ENCODE measurements at places on chromosomes 3 and 15.
A peak's percentile ranks its signal among the peaks of the same experiment; 100 is the strongest.

GRCh38 chr3:46979958-46980497, 562 bp downstream of the NBEAL2 start:
- no peak for DNase-seq

- DNase-seq = peak; percentile 83
Observed at GRCh38 chr15:52139599-52140462, 27.3 kb upstream of the BCL2L10 start.

- no peak for DNase-seq
Observed at GRCh38 chr15:66291816-66292570, 1.4 kb upstream of the DIS3L start.

DNA sequence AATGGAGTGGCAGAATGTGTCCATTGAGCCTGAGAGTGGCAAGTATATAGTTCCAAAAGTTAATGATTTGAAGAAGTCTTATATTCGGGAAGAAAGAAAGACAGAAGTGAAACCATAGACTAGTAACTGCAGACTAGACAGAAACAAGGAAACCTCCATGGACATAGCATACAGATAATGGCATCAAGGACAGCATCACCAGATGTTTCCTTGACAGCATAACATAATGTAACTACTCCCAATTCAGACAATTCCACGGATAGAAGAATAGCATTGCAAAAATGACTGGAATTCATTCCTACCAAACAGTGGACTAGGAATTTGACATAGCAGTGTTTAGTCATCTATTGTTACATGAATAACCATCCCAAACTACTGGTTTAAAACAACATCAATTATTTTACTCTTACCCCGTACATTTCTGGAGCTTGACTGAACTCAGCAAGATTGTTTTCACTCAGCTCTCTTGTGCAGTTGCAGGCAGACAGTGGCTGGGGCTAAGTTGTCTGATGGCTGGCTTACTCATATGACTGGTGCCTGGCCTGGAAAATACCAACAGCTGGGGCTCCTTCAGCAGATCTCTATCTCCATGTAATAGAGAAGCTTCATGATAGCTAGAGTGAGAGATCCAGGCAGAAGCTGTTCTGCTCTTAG, 109.7 kb upstream of the GADL1 start:
- no peak for DNase-seq

DNA sequence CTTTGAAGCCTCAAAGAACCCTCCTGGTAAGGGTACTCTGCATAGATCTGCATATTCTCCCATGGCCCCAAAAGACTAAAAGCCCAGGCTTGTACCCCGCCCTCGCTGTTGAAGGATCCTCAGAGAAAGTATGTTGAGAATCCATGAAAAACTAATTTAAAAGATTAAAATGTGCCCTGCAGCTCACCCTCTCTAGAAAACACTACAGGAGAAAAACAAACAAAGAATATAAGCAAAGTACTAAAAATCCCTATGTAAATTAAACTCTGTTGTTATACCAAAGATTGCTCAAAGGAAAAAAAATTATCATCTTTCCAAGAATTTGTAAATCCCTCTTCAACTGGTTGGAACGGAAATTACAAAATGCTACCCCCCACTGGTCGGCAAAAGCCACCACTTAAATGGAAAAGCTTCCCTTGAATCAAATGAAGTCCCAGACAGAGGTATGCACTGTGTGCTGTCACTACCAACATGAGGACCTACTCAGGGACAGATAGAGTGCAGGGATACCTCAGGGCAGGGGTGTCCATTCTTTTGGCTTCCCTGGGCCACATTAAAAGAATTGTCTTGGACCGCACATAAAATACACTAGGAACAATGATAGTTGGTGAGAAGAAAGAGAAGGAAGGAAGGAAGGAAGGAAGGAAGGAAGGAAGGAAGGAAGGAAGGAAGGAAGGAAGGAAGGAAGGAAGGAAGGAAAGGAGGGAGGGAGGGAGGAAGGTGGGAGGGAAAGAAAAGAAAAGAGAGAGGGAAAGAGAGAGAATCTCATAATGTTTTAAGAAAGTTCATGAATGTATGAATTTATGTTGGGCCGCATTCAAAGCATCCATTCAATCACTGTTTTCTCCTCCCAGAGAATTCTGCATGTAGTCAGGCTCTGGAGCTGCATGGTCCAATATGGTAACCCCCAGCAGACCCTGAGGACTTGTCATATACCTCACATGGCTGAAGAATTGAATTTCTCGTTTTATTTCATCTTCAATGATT, 88.1 kb downstream of the MAGI1 start:
- DNase-seq = no peak

DNA sequence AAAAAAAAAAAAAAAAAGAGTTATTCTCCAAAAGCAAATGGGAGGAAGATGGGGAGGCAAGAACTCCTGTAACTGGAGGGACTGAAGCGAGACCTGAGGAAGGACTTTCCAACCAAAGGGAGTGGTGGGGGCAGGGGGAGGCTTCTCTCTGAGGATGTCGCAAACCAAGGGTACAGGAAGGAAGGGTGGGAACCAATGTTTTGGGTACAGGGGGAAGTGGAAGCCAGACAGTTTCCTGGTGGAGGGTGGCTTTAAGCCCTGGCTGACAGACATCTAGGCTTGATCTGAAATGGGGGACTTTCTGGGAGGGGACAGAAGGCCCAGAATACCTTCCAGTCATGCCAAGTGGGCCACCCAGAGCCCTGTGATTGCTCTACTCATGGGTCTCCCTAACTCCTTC, 27.0 kb downstream of the VIPR1 start:
- DNase-seq = no peak

DNA sequence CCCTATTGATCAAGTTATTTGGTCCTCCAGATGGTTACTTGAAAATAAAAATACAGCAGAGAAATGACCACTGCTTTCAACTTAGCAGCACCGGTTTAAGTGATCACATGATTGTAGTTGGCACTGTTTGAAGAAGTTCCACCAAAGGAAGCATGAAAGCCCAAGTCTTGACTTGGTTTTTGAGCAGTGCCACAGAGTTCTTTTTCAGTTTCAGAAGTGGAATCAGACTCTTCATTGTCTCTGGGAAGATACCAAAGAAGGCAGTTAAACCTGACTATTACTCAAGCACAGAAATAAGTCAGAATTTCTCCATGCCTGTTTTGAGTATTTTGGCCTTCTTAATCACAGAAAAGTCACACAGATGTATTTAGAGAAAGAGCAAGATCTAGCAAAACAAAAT, 66.7 kb downstream of the BBX start:
- peak; percentile 50 for DNase-seq

DNA sequence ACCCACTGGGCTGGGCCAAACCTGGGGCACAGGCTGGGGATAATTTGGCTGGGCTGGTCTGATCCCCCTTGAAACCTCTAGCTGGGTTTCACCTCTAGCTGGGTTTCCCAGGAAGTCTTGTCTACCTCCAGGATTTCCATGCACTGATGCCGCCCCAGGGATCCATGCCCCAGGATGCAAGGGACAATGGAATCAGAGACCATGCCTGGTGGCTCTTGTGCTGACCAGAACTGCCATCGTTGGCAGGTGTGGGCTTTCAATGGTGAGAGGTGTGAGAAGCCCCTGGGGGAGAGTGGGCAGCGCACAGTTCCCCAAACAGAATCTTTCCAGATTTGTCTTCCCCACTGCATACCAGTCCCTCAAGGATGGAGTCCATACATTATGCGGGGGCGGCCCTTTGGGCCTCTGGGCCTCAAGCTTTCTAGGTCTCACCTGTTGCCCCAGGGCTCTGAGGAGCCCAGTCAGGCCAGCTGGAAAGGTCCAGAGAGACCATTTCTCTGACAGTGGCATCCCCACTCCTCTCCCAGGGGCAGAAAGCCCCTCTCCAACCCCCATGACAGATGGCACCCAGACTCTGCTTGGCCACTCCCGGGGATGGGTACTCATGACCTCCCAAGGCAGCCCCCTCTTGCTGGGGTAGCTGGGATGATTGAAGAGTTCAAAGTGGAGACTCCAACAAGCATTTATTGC, 35.4 kb downstream of the EPHB3 start:
- no peak for DNase-seq

DNA sequence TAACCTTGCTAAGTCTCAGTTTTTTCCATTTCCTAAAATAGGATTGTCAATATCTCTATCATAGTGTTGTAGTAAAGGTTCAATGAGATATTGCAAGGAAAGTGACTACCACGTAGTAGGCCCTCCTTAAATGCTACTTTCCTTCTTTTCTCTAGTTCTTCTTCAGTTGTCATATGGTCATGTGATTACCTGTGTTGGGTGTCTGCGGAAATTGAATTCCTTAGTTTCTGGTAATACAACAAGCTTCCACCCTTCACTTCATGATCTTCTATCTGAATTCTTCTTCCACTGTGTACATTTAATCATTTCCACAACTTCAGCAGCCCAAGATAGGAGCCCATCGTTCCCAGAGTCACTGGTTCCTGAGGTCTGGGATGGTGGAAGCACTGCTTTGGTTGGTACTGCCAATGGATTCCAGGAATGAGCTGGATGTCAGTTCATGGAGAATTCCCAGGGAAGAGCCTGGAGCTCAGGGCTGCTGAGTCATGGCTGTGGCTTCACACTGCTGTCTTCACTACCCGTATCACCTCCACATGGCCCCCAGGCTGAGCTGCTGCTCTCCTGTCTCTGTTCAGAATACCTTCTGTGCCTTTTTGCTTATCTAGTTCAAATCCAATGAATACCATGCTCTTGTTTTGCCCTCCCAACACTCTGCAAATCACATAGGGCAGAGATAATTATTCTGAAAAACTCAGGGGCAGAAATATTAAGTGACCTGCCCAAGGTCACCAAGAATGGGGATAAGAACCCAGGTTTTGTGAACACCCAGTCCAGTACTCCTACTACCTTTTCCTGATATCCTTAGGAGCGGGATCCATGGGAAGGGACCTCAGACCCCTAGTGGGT, 98.6 kb downstream of the RPL39L start:
- DNase-seq = peak; percentile 38

DNA sequence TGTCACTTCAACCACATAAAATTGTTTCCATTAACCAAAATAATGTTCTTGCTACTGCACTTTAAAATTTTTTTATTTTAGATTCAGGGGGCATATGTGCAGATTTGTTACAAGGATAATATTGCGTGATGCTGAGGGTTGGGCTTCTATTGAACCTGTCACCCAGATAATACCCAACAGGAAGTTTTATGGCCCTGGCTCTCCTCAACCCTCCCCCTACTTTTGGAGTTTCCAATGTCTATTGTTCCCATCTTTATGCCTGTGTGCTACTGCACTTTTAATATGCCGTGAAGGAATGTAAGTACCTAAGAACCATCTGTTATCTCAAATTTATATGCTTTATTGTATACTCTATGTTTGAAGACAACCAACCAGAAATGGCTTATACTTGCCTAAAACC, 42.0 kb upstream of the IMPG2 start:
- DNase-seq = no peak

DNA sequence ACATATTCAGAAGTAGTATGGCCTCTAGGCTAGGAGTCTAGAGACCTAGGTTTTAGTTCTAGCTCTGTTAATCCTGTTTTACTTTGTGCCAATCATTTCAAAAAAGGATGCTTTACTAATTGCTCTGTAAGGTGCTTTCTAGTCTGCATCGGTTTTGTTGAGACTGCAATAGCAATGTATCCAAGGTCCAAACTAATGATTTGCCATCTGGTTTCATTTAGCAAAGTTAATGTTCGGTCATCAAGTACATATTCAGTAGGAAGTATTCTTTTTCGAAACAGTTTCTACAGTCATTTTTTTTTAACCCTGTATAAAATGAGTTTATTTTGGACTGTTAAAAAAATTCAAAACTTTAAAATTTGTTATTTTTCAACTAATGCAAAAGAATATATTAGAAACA, 2.0 kb upstream of the GALK2 start:
- DNase-seq = no peak

DNA sequence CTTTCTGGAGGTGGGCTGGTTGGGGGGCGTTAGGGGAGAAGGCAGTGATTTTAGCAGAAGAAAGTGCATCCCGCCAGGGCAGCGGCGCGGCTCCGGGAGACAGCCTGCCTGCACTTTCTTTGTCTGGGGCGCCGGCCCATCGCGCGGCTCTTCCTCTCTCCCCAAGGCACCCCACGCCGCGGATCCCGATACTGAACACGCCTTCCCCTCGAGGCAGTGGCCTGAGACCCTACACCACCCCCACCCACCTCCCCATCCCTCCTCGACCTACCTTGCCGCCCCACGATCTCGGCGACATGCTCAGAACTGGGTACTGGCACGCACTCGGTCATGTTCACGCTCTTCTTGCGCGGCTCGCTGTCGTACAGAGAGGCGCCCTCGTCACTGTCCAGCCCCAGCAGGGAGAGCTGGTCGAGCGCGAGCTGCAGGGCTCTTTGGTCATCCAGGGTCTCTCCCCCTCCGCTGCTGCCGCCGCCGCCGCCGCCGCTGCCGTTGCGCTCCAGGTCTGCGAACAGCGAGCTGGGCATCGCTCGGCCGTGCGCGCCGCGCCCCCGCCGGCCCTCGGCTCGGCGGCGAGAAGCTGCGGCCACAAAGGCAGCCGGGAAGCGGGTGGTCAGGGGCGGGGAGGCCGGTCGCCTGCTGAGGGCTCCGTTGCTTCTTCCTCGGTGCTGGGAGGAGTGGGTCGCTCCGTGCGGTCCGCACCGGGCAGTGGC, 483 bp downstream of the MEX3B start:
- DNase-seq = no peak

DNA sequence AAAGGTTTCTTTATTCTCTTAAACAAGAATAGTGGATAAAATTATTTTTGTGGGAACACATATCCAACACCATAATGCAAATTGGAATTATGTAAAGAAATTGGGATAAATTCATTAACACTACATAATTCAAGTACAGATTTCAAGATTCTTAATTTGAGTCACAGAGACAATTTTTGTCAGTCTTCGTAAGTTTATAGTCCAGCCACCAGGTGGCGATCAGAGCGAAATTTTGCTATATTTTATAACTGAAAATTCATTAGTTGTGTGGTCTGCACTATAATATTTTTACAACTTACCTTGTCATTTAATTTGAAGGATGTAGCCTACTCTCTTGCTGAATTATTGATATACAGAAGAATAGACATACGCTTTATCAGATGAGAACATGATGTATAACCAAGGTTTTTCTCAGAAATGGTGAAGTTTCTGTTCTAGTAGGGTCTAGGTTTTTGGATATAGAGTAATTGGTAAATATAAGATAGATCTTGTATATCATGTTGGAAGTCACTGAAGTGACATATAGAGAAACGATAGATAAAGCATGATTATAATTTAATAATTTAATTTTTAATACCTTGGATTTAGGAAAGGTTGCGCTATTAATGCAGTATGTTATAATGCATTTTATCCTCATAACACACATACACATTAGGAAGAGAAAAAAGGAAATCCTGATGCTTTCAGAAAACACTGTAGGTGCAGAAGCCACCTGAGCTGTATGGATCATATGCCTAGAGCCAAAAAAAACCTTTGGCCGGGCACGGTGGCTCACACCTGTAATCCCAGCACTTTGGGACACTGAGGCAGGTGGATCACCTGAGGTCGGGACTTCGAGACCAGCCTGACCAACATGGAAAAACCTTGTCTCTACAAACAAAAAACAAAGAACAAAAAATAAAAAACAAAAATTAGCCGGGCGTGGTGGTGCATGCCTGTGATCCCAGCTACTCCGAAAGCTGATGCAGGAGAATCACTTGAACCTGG, 31.7 kb downstream of the PLSCR4 start:
- peak; percentile 39 for DNase-seq

GRCh38 chr3:185778094-185778493, 46.7 kb downstream of the IGF2BP2 start:
- DNase-seq = no peak
